Effector memory CD4-positive, alpha-beta T cell (primary cell): ENCODE measurements at places on chromosomes 11 and 22.

- DNase-seq, result no peak
Measured at GRCh38 chr11:73498343-73498742, 99.6 kb downstream of the FAM168A start.

GRCh38 chr11:130103296-130103814, 33.7 kb downstream of the APLP2 start:
- DNase-seq, result no peak

DNA sequence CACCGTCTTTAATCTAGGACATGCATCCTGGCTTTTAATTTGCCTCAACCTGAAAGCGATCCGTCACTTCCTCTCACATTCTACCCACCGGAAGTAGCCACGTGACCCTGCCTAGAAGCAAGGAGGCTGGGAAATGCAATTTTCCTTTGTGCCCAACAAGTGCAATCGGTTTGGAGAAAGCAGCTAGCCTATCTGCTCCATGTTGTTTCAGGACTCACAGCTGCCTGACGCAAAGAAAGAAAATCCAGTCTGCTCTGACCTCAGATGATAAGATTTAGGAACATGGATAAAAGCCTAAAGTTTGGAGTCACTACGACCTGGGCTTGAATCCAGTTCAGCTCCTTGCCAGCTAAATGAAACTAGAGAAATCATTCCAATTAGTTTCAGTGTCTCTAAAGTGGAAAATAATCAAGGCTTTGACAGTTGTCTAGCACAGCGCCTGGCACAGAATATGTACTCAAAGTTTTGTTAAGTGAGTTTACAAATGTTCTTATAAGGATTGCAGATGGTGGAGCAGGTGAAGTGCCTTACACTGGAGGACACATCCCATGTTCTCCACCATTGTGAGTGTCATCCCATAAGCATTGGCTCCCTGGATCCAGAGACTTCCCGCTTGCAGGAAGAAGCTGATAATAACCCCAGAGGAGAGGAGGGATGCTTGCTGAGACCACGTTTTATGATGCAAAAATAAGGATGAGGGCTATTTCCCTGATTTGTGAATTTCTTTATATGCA, 553.7 kb downstream of the MN1 start:
- no peak for DNase-seq

DNA sequence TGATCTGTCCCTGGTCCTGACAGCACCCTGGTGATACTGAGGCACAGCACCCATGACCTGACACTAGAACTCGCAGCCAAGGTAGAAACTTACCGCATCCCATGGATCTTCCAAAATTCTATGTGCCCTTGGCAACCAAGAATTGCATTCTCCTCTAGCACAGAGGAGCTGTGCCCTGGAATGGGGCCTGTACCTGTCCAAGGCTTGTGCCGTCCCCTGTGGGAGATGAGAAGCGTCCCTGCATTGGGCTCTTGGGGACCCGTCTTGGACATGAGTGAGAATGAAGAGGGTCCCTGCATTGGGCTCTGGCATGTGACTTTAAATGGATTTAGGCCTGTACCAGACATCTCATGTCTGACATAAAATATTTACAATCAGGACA, 67.1 kb downstream of the GGTLC2 start:
- DNase-seq, result no peak

GRCh38 chr11:60175860-60176275, 7.0 kb downstream of the MS4A6A start:
- DNase-seq, result no peak

DNA sequence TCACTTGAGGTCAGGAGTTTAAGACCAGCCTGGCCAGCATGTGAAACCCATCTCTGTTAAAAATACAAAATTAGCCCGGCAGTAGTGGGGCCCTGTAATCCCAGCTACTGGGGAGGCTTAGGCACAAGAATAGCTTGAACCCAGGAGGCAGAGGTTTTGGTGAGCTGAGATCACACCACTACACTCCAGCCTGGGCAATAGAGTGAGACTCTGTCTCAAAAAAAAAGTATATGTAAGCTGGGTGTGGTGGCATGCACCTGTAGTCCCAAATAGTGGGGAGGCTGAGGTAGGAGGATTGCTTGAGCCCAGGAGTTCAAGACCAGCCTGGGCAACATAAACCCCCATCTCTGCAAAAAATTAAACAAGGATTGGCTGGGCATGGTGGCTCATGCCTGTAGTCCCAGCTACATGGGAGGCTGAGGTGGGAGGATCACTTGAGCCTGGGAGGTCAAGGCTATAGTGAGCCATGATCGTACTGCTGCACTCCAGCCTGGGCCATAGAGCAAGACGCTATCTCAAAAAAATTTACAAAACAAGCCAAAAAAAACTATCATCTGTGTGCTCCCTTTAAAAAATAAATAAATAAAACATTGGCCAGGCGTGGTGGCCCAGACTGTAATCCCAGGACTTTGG, 10.8 kb downstream of the CRKL start:
- DNase-seq, result no peak

GRCh38 chr11:3077189-3077836, 20.1 kb upstream of the CARS1 start:
- DNase-seq, result no peak

- DNase-seq, result no peak
Measured at GRCh38 chr22:45631140-45631840, 40.3 kb upstream of the ATXN10 start.

DNA sequence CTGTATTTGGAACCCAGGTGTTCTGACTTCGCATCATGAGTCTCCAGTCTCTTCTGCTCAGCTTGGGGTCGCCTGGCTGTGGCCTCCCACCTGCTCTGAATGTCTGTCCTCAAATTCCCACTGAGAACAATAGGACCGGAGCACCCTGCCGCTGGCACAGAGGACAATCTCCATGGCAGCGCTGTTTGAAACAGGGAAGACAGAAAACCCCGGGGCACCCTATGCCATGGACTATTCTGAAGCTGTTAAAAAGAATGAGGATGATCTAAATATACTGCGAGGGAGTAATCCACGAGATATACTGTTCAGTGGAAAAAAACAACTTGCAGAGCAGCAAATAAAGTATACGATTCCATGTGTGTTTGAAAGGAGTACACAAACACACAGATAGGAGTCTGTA, 415.6 kb upstream of the NARS2 start:
- DNase-seq, result no peak

DNA sequence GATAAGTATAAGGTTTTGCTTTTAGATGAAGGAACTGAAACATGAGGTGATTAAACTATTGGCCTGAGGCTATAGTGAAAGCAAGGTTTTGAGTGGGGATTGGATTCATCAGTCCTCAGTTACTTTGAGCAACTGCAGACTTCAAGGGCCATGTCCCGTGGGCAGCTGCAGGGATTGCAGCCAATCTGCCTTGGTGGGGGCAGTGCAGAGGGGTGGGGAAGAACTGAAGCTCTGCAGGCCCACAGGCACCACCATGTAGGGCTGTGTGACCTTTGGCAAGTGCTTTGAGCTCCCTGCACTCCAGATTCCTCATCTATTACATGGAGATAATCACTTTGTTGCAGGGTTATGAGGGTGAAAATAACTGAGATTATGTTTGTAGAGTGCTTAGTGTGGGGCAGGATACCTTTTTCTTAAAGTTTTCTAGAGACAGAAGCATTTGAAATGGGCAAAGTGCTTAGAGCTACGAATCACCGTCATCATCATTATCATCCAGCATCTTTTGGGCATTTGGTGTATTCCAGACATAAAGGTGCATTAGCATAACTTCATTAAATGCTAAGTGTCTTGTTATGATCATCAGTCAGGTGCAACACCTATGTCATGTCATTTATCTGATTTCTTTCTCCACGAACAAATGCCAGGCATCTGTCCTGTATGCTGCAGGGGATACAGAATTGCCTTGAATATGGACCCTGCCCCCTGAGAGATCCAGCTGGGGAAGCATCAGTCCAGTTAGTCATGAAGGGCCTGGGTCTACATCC, 72.1 kb upstream of the TENM4 start:
- DNase-seq, result no peak

DNA sequence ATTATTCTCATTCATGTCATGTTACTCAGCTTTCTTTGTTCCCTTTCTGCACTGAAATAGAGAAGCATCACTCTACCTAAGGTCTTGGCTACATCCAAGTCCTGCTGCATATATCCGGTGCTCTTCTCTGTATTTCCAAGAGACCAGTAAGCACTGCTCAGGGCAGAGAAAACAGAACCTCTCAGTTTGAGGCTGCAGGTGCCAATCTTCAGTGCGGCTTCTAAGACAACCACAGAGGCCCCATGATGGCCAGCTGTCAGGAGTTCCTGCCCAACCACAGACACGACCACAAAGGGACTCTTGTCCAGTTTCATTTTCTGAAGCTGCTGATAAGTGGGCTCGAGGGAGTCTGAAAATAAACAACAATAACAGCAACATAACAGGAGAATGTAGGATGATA, 378.4 kb upstream of the PITPNB start:
- no peak for DNase-seq

GRCh38 chr11:42773729-42774128, 538.1 kb upstream of the API5 start:
- no peak for DNase-seq

DNA sequence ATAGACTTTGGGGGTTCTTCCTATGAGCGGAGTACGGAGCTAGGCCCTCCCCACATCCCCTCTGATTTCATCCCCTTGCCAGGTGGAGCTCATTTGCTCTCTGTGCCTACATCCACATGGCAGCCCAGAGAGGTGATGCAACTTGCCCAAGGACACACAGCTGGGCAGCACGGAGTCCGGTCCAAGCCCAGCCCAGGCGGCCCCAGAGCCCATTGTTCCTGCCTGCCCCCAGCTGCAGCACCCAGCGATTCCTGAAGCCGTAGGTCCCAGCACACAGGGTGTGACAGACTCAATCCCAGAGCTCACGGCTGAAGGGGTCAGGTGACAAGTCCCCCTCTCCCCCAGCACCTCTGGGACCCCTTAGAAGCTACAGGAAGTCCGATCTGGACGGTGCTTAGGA, 22.2 kb upstream of the RFPL3 start:
- DNase-seq, result no peak

- DNase-seq, result no peak
Measured at GRCh38 chr11:19890308-19890707, 177.7 kb downstream of the NAV2 start.

- no peak for DNase-seq
Measured at GRCh38 chr11:57274904-57275498, 38.0 kb upstream of the APLNR start.

DNA sequence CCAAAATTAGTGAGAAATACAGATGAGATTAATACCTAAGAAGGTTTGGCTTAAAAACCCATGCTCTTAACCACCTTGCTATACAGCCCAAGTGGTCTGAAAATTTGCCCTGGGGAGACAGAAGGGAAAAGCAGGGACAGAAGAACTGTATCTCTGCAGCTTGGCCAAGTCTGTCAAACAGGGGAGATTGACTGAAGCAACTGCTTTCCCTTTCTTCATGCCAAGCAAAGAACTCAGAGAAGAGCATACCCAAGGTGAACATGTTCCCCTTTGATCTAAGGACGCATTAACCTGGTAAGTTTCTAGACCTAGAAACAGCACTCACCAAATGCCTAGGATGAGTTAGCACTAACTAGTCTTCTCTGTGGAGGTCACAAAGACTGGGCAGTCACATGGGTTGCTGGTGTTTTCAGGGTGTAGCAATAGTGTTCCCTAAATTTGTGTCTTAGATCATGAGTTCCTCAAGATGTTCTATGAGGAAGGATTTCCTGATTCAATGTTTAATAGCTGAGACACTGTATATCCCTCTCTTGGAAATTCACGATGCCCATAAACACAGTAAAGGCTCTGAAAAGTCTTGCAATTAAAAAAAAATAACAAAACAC, 75.6 kb upstream of the GRAMD1B start:
- DNase-seq, result no peak

- DNase-seq, result no peak
Measured at GRCh38 chr11:65429068-65429681, 6.6 kb downstream of the NEAT1 start.

DNA sequence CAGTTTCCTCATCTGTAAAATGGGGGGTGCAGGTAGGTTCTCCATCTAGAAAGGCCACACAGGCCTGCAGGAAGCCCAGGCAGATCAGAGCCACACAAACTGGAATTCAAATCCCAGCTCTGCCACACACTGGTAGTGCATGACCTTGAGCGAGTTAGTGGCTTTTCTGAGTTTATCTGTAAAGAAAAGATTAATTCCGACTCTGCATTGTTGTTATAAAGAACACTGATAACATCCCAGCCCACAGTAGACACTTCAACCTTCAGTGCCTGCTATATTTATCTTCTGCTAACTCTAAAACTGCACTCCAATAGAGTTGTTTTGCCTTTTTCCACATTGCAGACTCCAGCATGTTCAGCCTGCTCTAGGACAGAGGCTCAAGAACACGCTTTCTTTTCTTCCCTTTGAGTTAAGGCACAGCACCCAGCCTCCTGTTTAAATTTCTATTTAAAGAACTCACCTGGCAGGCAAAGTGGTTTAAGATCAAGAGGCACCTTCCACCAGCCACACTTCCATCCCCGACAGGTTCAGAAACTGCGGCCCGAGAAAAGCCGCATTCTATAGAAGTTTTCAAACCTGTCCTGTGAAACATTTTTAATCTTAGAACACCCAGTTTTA, 133.9 kb downstream of the PLEKHA7 start:
- no peak for DNase-seq

- DNase-seq, result no peak
Measured at GRCh38 chr11:96097844-96098421, 174.0 kb upstream of the MTMR2 start.

GRCh38 chr11:115317277-115318185, 186.7 kb downstream of the CADM1 start:
- DNase-seq, result no peak

- no peak for DNase-seq
Measured at GRCh38 chr11:121711939-121712338, 259.2 kb upstream of the SORL1-AS1 start.

- DNase-seq, result no peak
Measured at GRCh38 chr11:13687271-13687670, 18.8 kb downstream of the FAR1 start.

- no peak for DNase-seq
Measured at GRCh38 chr11:73156686-73157085, 14.6 kb upstream of the FCHSD2 start.

DNA sequence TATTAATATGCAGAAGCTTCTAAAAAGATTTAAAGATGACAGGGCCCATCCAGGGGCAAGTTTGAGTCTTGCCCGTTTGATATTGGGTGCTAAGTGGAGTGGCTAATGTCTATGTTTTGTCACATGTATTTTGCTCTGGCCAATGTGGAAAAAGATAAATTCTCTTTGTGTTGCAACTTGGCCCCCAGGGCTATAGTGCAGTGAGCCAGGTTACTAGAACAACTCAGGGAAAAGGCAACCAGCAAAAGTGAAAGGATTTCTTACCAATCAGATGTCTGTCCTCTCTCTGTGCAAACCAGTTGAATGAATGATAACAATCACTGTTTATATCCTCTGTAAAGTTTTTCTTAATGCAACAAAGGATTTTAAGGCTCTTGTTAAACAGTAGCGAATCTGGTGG, 4.6 kb upstream of the CLNS1A start:
- DNase-seq, result no peak

GRCh38 chr22:43639228-43639948, 172.7 kb downstream of the EFCAB6 start:
- DNase-seq, result no peak
